HS-27A (cell line): ENCODE measurements at places on chromosomes 2 and 18.

DNA sequence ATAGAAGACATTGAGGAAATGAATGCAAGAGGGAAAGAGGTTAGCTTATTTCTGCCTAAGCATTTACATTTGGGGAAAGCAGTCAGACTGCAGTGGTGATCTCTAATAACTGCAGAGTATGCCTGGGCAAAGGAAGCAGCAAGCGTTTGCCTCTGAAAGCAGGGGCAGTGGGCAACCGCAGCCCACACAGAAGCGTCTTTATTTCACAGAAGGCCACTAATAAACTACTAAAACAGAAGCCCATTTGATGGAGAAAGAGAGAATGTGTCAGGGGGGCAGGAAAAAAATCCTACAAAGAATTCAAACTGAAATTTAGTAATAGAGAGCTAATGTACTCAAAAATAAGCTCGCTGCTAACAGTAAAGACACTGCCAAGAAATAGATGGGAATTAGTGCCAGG, 53.1 kb downstream of the LRRTM4 start:
- DNase-seq = no peak

DNA sequence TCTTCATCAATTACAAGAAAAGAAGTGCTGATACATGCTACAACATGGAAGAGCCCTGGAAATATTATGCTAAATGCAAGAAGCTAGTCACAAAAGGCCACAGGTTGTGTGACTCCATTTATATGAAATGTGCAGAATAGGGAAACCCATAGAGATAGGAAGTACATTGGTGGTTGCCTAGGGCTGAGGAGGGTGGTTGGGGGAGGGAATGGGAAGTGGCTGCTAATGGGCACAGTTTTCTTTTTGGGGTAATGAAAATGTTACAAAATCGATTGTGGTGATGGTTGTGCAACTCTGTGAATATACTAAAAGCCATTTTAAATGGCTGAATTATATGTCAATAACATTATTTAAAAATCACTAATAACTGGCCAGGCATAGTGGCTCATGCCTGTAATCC, 24.3 kb upstream of the RESP18 start:
- DNase-seq = no peak

DNA sequence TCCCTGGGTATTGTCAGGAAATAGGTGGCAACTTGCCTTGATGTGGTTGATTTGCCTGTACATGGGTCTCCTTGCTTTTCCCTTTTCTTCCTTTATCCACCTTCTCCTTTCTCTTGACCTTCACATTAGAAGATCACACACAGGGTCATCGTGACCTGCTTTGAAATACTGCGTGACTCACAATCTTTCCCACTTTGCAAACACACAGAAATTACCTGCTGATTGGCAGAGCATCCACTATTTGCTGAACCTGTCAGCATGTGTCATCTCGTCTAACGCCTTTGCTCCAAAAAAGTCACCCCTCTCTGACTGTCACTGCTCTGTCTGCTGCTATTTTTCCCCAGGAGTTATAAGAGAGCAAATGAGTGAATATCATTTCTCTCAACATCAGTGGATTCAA, 60.8 kb downstream of the MYO3B start:
- DNase-seq = no peak

GRCh38 chr2:79530443-79530842, 17.6 kb downstream of the CTNNA2 start:
- DNase-seq = no peak

- no peak for DNase-seq
These were observed 33.0 kb downstream of the GPR75 start for GRCh38 chr2:53826587-53827397.

- DNase-seq = no peak
These were observed 259.2 kb downstream of the TGIF1 start for GRCh38 chr18:3709205-3709604.

GRCh38 chr2:155975734-155976133, 356.8 kb downstream of the NR4A2 start:
- DNase-seq = no peak

- DNase-seq = no peak
These were observed 46.8 kb downstream of the LIPG start for GRCh38 chr18:49608366-49609255.

- DNase-seq = no peak
These were observed 36.4 kb downstream of the COL5A2 start for GRCh38 chr2:189142893-189143759.

GRCh38 chr2:164053021-164053420, 317.2 kb upstream of the FIGN start:
- DNase-seq = no peak

DNA sequence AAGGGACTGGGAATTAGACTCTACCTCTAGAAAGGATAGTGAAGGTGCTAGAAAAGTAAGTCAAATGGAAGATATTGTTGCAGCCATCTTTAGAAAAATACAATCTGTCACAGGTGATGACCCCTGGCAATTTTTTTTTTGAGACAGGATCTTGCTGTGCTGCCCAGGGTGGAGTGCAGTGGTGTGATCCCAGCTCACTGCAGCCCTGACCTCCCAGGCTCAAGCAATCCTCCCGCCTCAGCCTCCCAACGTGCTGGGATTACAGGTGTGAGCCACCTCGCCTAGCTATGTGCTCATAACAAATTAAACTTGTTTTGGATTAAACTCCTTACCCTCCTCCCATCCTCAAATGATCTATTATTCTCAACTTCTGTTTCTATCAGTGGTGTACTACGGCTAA, 3.8 kb upstream of the GIGYF2 start:
- DNase-seq = no peak

DNA sequence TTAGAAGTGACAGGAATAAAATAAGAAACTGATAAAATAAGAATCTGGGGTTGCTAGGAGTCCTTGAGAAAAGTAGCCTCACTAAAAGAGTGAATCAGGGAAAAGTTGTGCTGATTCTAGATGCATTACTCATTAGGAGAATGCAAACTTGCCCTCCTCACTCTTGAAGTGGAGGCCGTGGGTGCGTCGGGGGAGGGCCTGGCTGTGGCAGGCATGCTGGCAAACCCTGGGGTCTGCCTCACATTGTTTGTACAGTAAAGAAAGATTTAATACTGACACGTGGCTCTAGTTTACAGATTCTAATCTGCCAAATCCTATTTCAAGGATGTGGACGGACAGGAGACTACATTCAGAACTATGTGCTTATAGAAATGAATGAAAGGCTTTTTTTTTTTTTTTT, 41.9 kb downstream of the TANC1 start:
- DNase-seq = no peak

DNA sequence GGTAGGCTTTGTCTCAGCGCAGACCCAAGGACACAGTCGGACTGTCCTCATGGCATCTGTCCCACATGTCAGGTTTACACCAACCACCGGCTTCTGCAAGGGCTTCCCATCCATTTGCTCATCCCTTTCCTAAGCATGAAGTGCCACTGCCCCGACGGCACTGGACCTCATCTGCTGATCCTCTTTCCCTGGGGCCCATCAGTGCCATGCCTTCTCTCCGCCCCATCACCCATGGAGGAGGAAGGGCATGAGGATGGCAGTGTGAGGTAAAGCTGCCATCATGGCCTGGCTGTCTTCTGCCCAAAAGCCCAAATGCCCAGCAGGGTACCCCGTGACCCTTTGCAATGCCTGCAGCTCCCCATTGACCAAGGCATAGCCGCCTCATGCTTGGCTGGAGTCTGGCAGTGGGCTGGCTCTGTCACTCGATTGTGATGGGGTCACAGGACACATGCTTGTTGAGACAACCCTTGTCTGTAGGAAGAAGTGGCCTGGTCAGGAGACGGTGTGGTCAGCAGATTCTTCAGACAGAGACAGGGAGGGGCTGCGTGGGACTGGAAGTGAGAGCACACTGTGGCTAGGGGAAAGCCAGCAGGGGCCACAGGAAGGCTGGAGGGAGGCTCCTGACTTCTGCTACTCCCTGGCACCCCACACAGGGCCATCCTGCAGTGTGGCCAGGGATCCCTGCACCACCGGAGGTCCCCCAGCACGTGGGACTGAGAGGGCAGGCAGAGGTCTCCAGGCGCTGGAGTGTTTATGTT, 493.7 kb upstream of the HS6ST1 start:
- no peak for DNase-seq

DNA sequence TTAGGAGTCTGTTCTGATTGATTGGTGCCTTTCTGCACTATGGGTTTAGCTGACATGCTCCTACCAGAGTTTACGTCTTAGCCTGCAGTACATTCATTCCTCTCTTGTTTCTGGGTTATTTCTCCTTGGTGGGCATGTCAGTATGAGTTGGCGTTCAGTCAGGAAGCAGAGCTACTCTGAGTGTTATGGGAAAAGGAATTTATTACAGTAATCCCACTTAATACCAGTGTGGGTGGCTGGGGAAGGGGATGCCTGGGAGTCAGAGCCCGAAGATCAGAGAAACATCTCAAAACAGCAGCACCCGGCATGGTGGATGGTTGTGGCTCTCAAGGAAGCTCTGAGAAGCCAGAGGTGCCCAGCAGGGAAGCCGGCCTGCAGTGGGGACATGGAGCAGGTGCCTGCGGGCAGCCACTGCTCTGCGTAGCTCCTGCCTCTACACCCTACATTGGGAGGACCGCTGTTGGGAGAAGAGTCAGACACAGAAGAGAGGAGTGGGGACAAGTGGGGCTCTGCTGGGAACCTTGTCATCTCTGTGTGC, 48.9 kb downstream of the RAB31 start:
- no peak for DNase-seq

DNA sequence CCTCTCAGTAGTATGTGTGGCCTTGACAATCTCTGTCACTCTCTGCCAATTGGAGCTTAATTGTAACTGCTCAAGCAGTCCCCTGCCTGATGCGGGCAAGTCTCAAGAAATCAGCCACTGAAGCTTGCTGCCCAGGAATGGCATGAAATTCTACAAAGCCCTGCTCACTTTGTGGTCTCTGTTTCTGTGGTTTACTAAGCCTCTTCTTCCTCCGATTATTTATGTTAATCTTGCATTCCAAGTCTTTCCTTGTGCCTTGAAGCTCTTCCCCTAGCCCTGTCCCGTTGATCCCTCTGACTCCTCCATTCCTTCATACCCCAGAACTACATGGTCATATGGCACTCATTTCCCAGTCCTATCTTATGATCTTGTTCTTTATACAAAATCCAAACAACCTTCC, 489.3 kb upstream of the CHST9 start:
- no peak for DNase-seq

DNA sequence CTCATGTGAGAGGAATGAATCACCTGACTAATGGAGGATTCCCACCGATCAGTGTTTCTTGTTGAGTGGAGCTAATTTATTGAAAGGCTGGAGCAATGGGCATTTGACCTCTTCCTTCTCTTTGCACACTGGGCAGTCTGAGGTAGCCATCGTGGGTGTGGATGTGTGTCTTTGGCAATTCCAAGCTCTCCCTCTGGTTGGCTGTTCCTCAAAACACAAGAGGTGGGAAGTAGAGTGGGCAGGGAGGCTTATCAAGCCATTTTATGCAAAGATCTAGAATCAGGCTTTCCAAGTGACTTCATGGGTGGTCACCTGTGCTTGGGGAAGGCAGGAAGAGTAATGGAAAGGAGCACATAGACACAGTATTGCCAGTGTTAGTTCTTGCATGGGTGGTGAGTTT, 154.8 kb downstream of the INSIG2 start:
- DNase-seq = no peak

DNA sequence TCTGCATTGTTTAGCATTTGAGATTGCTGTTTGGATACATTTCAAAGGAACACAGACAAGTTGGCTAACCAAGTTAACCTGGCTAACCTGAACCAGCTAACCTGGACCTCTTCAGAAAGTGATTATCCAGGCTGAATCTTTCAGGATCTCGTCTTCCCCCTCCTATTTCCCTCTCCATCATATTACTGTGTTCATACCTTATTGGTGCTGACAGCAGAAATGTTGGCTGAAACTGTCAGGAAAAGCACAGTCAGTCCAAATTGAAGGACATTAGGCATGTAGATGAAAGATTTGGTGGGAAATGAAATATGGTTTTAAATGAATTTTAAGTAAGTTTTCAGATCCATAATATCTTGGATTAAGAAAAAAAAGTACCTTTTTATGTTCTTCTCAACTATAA, 92.5 kb upstream of the NEUROD1 start:
- no peak for DNase-seq

GRCh38 chr18:41206341-41206830, 748.6 kb upstream of the PIK3C3 start:
- DNase-seq = no peak

DNA sequence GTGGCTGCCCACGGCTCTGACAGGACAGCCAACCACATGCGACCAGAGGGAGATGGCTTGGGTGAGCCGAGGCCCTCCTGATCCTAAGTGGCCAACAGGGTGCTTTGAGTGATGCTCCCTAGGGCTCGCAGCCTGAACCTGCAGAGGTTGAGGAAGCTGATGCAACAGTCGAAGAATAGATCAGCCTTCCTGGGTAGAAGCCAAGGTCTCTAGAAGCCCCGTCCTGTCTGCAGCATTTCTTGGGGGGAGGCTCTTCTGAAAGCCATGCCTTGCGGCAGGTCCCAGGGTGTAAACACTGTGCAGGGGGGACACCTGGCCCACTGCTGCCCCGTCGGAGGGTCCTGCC, 136.4 kb downstream of the HDAC4 start:
- no peak for DNase-seq

DNA sequence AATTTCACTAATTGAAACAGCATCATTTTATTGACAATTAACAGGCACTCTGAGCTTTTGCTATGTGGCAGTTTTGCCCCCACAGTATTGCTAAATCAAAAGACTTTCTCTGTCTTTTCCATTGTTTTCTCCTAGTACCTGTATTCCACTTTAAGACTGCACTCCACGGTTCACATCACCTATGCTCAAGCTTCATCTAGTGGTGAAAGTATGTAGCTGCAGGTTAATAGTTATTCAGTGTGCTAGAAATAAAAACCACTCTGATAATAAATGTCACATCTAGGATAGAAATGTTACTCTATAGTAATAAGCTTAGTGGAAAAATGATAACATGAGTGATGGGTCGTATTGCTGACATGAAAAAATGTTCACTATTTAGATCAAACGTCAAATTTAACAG, 24.6 kb downstream of the ARL6IP6 start:
- DNase-seq = no peak

DNA sequence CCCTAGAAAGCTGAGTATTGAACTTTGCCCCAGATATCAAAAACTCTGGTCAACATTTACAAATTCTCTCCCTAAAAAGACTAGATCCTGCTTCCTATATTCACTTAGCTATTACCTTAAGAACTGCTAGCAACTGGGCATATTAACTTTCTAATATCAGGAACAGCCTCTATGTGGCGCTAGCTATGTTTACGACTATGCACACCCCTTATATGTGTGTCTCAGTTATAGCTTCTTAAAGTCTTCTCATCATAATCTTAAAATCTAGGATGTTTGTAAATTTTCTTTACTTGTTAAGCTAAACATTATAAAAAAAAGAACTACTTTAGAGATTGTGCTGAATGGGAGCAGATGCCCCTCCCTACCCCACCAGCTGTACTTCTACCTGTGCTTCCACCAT, 1.7 kb upstream of the STAMBP start:
- DNase-seq = no peak

DNA sequence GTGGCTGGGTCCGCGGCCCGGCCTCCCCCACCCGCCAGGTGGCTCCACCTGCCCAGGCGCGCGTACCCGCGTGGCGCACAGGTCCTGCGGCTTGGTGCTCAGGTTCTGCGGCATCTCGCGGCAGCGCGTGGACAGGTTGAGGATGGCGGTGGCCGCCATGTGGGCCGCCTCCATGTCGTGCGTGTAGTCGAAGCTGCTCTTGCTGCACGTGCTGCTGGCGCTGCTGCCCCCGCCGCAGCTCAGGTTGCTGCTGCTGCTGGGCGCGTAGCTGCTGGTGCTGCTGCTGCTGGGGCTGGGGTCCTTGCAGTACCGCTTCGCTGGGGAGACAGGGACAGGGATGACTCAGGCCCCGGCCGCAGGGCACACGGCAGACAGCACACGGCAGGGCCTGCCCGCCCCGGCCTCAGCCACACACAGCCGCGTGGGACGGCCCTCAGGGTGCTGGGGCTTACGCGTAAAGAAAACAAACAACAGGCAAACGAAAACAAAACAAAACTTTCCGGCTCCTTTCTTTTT, 147.7 kb upstream of the PXDN start:
- no peak for DNase-seq
